ENCODE measurements at places on chromosomes 16 and 17. TPM values are rescaled to one million over a fixed set of nuclear protein-coding genes. Genes with fewer than 3 reads are reported as not detected.
A peak's percentile ranks its signal among the peaks of the same experiment; 100 is the strongest.

DNA sequence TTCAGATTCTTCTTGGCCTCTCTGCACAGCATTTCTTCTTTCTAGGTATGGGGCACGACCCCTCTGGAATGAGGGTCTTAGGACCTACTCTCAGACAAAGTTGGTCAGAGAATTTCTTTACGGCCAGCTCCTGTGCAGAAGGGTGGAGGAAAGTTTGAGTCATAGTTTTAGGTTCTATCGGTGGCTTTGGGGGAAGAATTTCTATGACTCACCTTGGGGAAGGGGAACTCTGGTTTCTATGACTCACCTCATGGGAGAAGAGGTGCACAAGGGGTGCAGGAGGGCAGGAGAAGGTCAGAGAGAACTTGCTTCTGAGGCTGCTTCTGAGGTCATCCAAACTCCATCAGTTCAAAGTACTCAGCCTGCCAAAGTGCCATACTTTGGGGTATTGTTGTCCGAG is 2.5 kb upstream of the ABCC12 start:
- no peak for DNase-seq

- DNase-seq, result no peak
Observed at GRCh38 chr17:82863941-82864712, 24.3 kb upstream of the ZNF750 start.

DNA sequence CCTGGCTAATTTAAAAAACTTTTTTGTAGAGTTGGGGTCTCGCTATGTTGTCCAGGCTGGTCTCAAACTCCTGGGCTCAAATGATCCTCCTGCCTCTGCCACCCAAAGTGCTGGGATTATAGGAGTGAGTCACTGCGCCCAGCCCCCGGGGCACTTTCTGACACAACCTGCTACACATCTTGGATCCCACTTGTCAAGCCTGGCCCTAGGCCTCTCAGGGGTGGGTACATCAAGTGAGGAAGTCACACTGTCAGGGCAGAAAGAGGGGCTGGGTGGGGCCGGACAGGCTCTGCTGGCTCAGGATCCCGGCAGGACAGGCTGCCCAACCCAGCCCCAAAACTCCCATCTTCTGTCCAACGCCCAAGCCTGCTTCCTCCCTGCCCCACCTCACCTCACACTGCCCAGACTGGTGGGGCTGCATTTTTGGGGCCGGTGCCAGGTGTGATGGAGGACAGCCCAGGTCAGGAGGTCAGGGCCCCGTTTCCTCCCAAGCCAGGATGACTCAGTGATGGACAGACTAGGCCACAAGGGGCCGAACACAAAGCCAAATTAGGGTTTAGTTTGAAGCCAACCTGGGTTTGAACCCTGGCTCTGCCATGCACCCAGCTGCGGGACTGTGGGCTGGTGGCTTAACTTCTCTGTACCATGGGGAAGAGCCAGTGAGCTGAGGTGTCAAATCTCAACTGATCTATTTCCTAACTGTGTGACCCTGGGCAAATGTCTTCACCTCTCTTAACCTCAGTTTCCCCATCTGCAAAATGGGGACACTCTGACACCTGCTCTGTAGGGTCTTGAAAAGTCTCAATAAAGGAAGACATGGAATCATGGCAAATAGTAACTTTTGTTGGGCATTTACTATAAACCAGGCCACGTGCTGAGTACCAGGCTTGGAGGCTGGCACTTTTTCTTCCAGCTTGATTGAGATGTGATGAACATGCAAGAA is 8.9 kb upstream of the PPL start:
- peak; percentile 67 for DNase-seq

DNA sequence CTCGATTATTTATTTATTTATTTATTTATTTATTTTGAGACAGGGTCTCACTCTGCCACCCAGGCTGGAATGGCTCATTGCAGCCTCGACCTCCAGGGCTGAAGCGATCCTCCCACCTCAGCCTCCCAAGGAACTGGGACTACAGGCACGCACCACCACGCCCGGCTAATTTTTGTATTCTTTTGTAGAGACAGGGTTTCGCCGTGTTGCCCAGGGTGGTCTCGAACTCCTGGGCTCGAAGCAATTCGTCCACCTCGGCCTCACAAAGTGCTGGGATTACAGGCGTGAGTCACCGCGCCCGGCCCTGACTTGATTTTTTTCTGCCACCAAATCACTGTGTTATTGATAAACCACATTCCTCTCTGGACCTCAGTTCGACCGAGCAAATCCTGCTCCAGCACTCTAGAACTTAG is 758 bp upstream of the RPL23A start:
- DNase-seq, result no peak

GRCh38 chr16:23134274-23134673 is 15.0 kb downstream of the USP31 start:
- DNase-seq, result peak; percentile 76

- no peak for DNase-seq
Observed at GRCh38 chr16:87647431-87648185, 45.3 kb downstream of the JPH3 start.

GRCh38 chr16:77812856-77813500 is 24.6 kb downstream of the VAT1L start:
- DNase-seq, result no peak

DNA sequence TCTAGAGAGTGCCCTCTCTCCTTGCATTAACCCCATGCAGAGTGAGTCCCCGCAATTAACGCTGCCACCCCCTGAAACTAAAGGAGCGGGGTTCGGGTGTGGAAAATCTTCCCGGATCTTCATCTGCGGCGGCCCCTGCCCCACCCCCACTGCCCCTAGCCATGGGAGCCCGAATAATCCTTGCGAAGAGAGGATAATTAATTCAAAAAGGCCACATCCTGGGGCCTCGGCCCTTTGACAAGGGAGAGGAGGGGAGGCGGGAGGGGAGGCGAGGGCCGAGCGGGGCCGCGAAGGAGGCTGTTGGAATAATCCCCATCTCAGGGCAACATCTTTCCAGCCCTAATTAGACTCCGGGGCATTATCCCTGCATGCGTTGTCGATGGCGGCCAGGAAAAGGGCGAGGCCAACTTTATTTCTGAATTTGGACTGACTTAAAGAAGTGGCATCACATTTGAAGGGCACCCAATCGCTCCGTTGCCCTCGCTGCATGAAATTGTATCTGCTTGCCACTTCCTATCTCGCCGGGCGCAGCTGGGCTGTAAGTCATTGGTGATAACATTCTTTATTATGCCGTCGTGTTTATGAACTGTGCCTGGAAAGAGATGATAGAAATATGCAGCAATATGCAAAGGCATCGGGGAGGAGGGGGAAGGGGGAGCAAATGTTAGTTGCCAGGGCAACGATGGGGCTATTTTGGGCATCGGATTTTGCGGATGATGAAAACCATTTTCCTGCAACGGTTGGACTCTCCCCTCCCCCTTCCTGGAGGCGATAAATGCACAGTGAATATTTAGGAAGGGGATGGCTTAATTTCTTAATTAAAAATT is 387.1 kb upstream of the TNRC6C start:
- no peak for DNase-seq

DNA sequence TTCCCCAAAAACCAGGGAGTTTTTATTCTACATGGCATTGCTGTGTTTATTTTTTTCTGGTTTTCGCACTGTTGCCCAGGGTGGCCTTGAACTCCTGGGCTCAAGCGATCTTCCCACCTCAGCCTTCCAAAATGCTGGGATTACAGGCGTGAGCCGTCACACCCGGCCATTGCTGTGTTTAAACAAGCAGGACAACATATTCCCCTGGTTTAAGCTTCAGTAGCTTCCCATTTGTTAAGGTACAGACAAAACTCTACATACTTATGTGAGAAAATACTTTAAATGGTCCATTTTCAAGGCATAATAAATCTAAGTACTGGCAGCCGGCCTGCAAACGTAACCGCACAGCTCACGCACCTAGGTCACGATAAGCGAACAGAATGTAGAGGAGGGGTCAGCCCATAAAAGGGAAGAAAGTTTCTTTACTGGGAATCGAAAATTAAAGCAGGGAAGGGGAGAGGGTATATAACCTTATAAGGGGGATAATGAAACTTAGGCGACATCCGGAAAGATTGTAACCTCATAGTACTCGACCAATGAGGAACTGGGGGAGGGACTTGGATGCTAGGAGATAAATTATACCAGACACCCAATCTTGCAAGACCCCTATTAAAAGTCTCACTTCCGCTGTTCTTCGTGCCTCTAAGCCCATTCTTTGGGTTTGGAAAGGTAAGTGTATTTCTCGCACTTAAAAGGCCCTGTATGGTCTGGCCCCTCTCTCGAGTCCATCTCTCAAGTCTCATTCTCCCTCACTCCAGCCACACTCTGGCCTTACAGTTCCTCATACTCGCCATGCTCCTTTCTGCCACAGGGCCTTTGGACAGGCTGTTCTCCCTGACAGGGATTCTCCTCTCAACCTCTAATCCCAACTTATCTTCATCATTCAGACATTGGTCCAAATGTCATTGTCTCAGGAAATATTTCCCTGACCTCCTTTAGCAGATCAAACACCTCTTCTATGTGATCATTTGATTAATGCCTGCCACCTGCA is 59.2 kb downstream of the TEX14 start:
- no peak for DNase-seq

GRCh38 chr16:1657841-1658240 is 20.2 kb upstream of the JPT2 start:
- peak; percentile 36 for DNase-seq

DNA sequence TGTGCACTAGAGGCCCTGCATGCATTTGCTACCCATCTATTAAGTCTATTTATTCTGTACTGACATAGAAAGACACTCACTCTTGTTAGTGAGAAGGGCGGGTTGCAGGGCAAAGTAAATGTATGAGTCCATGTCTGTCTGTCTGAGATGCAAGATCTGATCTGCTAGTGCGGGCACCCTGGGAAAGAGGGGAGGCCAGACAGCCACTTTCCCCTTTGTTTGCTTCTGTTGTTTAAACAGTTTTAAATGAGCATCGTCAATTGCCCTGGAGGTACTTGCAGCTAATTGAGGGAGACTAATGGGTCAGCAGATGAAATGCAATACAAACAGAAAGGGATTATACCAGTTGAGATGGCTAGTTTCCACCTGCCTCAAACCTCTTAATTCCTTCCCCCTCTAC is 24.9 kb downstream of the SCNN1G start:
- DNase-seq, result no peak

- DNase-seq, result no peak
Observed at GRCh38 chr17:9487406-9487805, 88.2 kb downstream of the STX8 start.

DNA sequence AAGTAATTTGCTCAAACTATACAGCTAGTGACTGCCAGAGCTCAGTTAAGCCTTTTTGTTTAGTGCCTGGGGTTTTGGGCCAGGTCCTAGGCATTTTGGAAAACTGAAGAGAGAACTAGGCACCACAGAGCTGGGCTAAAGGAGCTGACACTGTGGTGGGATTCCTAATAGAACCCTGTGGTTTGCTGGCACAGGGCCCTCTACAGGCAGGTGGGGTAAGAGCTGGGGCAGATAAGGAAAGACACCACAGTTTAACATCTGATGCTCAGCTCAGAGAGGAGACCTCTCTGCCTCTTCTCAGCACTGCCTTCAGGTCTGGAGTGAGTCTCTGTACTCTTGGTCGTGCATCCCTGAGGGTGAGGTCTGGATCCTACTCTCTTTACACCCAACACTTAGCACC is 121.2 kb downstream of the SNX11 start:
- no peak for DNase-seq

- DNase-seq, result no peak
Observed at GRCh38 chr17:72590882-72591281, 470.1 kb downstream of the SOX9 start.

DNA sequence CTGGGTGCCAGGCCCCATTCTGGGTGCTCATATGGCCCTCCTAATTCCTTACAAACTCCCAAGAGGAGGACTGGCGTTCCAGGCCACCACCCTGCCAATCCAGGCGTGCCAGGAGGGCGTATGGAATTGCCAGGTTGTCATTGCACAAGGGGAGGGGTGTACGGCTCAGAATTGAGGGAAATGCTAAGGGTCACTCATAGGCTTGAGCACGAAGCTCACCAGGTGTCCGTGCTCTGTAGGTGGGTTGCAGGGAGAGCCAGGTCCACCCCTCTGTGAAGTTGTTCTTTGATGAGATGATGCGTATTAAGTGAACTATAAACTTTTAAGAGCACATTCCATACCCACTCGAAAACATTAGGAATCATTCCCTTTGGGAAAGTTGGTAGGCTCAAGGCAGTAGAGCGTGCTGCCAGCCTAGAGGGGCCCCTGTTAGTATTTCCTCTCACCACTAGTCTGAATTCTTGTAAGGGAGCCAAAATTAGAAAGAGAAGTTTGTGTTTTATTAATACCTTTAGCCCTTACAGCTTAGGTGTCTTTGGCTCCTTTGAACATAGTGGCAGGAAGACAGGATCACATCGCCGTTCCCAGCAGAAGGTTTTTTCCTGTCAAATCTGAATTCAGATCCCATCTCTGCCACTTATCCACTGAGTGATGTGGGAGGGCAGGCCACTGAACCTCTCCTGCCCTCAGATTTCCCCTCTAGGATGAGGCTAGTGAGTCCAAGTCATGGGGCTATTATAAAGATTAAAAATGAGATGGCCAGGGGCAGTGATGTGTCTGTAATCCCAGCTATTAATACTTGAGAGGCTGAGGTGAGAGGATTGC is 38.7 kb upstream of the NFAT5 start:
- DNase-seq, result no peak

DNA sequence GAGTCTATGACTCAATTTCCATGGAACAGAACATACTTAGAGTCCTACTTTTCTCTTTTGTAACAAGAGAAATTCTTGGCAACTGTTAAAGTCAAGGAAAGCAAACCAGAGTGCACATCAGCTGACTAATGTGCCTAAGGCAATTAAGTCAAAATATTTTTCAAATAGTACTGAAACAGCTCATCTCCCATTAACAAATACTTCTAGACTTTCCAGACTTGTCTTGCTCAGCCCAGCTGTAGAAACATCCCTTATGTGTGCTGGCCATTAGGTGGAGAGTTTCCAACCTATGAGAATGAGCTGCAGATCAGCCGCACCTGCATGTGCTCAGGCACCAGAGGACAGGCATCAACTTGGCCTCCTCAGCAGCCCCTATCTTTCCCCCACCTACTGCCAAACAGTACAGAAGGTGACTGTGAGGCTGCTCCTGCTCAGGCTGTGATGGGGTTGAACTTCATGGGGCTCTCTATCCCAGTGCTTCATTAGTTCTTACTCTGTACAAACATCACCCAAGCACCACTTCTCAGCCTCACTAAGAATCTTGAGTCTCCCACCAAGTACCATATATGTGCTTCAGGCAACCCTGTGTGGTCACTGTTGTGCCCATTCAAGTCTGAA is 32.2 kb downstream of the TEX2 start:
- DNase-seq, result no peak

The RNF227 gene
- 0.78 TPM for total RNA-seq

The KRTAP2-3 gene
- total RNA-seq, result not detected

The NKD1 gene
- total RNA-seq, result 0.16 TPM

Data from Right ventricle myocardium superior (tissue), 1 donor.